GM04503 (cell line): ENCODE measurements at places on chromosomes 7 and 10.

DNA sequence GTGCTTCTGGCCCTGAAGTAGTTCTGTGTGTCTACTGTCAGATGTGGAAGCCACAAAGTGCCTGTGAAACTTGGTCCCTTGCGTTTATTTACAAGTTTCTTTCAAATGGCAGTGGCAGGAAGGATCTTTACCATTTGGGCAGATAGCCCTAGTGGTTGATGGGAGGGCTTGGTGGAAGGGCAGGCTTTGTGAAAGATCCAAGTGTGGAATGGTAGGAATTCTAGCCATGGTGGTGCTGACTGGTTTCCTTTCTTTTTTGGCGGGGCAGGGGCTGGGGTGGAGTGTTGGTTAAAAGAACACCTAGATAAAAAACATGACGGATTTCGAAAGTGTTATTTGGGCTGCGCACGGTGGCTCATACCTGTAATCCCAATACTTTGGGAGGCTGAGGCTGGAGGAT, 27.0 kb downstream of the AUTS2 start:
- no peak for DNase-seq

DNA sequence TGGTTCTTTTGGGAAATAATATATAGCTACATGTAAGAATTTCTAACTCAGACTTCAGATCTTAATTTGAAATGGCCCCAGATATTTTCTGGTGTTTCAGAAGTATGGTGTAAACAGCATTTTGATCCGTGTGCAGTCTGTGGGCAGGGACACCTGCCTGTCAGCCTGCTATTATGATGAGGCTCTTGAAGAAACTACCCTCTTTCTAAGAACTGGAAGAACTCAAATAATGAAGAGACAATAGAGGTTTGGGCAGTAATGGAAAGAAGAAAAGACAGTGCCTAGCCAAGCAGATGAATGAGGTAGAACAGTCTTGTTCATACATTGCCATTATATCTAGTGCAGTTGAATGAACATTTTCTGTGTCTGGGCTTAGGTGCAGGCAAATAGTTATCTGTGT, 256.6 kb downstream of the ARHGAP21 start:
- no peak for DNase-seq

GRCh38 chr10:102988404-102989314, 70.6 kb downstream of the CNNM2 start:
- no peak for DNase-seq

DNA sequence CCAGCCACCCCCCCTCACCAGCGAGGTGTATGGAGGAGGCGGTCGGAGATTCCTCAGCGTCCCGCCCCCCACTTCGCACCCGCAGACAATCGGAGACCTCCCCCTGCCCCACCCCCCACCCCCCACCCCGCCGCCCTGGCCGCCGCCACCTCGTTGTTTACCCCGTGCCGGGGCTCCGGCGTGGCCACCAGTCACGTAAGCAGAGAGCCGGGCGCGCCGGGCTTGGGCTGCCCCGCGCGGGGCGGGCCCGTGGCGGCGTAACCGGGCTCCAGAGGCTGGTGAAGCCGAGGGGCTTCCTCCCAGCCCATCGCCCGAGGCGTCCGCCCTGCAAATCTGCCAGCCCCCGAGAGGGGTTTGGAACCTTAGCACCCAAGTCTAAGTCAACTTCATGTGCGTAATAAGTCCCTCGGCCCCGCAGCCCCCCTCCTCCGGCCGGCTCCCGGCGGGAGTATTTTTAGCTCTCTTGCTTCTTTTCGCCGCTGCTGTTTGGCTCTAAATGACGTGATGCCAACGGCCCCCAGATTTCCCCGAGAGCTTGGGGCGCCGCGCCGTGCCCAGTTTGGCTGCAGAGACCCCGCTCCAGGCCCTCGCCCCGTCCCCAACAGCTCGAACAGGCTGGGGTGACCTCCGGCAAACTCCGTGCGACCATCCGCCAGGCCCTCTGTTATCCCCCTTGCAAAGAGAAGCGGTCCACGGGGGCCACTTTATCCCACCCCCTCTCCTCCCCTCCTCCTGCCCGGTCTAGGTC, 2.7 kb downstream of the MXI1 start:
- no peak for DNase-seq

DNA sequence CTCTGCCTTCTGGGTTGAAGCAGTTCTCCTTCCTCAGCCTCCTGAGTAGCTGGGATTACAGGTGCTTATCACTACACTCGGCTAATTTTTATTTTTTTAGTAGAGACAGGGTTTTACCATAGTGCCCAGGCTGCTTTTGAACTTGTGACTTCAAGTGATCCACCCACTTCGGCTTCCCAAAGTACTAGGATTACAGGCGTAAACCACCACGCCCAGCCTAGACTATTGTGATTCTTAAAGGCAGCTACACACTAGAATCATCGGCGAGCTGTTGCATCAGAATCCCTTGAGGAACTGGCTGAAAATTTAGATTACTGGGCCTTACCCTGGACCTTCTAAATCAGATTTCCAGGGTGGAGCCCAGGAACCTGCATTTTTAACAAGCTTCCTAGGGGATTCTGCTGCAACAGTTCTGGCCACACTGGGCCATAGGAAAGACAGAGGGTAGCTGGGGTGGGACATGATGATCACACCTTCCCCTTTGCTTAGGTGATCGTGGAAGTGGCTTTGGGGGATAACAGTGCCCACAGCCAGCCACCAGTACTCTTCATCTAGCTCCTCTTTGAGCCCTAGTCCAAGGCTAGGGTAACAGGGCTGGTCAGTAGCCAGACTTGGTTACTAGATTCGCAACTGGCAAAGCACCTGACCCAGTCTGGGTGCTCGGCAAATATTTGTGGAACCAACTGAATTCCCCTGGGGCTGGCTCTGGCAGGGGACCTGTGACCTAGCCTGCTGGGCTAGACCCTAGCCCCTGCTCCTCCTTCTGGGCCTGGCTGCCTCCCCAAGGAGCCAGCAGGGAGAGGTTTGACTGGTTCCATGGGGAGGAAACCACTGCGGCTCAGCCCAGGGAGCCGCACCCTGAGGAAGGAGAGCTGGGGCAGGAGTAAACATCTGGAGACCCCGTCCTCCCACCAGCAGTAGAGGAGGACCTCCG, 67.1 kb upstream of the DUSP5 start:
- no peak for DNase-seq

DNA sequence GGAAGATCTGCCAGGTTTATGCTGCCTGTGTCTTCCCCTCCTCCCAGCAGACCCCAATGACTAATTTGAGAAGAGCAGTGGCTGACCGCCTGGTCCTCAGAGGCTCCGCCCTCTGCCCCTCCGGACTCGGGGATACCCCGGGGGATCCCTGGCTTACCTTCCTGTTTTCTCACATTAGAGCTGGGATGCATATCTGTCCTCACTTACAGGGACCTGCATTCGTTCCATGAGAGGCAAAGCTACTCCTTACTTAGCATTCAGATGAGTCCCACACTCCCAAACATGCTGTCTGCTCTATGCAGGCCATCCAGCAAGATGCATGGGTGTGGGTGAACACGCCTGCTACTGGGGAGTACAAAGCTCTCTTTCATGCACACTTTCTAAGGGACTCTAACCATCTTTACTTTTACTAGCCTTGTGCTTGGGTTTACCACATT, 24.0 kb downstream of the VOPP1 start:
- no peak for DNase-seq

DNA sequence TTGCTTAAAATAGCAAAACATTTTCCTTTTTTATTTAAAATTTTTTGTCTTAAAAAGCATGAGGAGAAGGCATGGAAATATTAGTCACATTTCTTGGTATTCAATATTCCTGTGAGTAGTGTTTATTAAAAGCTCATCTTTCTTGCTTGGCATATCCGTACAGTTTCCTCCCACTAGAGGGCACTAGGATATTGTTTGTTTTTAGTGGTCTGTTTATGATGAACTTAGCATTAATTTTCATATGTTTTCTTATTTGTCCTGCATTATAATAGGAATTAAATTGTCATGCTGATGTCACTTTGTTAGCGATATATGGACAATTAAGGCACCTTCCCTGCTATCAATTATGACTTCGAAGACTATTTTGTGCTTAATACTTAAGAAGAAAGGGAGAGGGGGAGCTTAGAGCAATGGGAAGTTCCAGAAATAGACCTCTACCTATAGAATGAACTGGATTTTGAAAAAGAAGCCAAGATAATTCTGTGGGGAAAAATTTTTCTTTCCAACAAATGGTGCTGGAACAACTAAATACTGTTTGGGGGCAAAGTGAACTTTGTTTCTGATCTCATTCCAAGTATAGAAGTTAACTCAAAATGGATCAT, 91.0 kb upstream of the STRIP2 start:
- no peak for DNase-seq

GRCh38 chr10:95601116-95601719, 40.0 kb upstream of the SORBS1 start:
- DNase-seq = peak; percentile 43

DNA sequence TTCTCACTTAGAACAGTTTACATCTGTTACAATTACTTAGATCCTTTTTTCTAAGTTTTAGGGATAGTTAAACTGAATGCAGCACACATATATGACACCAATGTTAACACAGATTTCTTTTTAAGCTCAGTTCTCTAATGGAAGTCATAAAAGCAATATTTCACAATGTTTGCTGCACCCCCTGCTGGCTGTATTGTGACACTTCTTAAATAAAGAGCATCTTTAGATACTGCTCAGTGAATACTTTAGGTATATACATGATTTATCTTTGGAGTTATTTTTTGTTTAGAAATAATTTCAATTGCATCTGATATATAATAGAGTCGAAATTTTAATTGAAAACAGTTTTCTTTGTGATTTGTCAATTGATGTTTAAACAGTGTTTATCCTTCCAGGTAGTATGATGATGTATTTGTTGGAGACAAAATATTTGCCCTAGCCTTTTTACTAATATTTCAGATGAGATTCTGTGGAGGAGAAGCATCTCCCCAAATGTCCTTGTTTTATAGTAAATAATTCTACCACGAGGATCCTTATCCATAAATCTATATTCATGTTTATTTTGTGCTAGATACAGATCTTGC, 174.4 kb downstream of the ST7 start:
- DNase-seq = no peak

- DNase-seq = peak; percentile 88
Observed at GRCh38 chr10:73997787-73998622, at the start of gene VCL. Gene VCL, plus strand, starts transcription at chr10:73998116. Its CDS starts 92 bp downstream, at chr10:73998208.

DNA sequence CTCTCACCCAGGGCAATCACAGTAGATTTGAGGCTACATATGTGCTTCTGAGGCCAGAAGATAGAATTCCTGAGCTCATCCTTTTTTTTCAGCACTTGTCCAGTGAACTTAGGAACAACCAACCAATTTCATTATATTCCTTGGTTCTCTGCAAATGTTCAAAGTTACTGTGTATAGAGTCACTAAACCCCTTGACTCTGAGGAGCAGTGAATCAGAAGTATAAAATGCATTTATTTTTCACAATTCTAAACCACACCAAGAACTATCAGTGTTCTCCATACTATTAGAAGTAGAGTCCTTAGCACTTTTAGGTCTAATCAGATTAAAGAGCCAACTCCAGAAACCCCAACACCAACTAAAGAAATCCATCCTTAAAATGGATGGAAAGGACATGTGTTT, 19.6 kb upstream of the PAPSS2 start:
- DNase-seq = no peak

GRCh38 chr10:113362645-113363091, 190.2 kb upstream of the HABP2 start:
- DNase-seq = no peak

DNA sequence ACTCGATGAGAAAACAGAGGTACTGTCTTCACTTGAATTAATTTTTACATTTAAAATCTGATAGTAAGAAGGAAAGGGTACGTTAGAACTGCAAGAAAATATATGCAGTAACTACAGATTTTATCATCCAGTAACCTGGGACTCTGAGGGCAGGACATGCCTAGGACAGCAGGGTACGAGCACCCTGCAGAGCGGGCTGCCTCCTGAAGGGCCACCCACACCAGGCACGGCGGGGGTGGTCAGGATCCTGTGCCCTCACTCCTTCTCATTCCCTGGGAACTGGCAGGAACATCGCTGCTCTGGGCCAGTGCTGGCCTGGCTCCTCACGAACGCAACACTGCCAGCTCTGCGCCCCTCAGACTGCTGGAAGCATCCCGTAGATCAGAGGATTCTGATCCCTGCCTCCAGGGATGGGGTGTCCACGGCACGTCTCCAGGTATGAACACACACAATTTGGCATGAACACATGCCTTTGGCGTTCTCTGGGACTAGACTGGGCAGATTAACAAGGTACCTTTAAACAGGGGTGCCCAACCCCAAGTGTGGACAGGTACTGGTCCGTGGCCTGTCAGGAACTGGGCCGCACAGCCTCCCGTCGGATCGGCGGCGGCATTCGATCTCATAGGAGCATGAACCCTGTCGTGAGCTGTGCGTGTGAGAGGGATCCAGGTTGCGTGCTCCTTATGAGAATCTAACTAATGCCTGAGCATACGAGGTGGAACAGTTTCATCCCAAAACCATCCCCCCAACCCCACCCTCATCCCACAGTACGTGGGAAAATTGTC, 99.3 kb upstream of the FAM20C start:
- no peak for DNase-seq

DNA sequence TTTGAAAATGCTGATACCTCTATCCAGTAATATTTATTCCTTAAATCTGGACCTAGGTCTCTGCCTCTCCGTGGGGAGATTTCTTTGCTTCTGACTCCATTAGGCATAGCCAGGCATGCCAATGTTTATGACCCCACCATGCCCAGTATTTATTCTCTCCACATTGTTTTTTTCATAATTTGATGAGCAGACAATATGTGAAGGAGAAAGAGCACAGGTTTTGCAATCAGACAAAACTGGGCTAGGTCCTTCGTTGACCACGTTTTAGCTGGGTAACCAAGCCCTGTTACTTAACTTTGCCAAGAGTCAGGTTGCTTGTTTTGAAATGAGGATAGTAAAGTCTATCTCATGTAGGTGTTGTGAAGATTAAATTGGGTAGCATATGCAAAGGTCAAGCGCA, 21.6 kb upstream of the PRPS1L1 start:
- DNase-seq = no peak

- no peak for DNase-seq
Observed at GRCh38 chr7:48438206-48438605, 266.9 kb downstream of the ABCA13 start.

DNA sequence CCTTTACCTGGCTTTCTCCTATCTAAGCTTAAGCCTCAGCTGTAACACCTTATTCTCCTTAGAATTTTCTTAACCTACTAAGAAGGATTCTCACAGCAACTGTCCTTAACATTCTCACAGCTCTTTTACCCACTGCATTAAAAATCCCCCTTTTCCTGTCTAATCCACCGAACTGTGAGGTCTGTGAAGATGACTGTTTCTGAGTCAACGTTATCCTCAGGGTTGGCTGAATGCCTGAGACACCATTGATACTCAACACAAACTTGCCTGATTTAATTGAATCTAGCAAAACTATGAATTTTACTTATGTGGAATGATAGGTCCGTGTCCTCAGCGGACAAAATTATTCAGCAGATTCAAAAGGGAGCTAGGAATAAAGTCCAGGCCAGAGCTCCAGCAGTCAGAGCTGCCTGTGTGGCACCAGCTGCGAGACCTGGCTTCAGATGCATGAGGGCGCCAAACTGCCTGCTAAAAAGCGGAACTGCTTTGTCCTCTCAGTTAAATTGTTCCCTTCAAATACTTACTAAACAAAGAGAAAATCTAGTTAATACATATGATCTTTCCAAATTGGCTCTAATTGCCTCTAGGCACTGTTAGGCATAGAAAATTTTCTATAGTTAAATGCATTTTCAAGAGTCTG, 33.4 kb upstream of the VWDE start:
- DNase-seq = no peak
